ENCODE measurements at places on chromosomes 1 and 21. TPM values are rescaled to one million over a fixed set of nuclear protein-coding genes. Genes with fewer than 3 reads are reported as not detected.

Gene NOS1AP
- total RNA-seq: 0.44 TPM

Gene ATP1A4
- total RNA-seq: not detected

Gene WASF2
- 20.6 TPM for total RNA-seq

Gene SSBP3
- total RNA-seq: 11.7 TPM

Gene CTSS
- 5.2 TPM for total RNA-seq
